Stomach (tissue), 19 donors: ENCODE measurements at places on chromosomes 2 and 18. TPM values are rescaled to one million over a fixed set of nuclear protein-coding genes. Genes with fewer than 3 reads are reported as not detected.

DNA sequence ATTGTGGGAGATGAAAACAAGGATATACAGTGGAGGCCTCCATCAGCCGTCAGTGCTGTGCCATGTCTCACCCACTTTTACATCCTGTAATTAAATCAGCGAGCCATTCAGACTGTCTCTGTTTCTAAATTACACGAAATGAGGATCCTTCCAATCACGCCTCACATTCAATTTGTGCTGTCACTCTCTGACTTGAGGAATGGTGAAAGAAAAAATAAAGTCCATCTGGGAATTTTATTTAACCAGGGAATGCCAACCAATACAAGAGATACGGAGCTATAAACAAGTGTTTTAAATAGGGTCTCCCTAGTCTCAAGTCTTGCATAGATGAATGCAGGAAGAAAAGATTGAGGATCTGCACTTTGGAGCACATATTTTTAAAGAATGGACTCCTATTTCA is 72.8 kb downstream of the CMPK2 start:
- no peak for DNase-seq

DNA sequence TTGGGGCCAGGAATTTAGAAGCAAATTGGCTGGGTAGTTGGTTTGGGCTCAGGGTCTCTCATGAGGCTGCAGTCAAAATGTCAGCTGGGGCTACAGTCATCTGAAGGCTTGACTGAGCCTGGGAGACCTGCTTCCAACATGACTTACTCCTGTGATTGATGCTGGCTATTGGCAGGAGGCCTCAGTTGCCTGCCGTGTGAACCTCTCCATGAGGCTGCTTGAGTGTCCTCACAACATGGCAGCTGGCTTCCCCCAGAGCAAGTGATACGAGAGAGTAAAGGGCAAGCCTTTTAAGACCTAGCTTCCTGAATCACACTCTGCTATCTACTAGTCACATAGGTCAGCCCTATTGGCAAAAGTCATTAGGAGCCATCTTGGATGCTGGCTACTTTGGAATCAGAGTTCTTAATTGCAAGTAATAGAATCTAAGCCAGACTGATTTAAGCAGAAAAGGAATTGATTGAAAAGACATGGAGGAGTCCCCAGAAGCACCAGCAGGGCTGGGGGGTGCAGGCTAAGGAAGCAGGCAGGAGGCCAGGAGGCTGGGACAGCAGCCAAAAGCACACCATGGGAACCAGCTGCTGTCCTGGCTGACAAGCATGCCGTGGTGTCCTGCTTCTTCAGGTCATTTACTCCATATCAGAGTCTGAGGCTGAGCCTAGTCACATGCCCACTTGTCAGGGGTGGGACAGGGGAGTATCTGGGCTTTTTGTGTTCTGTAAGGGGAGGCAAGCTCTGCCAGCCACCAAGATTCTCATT is 7.8 kb upstream of the GIGYF2 start:
- no peak for DNase-seq

DNA sequence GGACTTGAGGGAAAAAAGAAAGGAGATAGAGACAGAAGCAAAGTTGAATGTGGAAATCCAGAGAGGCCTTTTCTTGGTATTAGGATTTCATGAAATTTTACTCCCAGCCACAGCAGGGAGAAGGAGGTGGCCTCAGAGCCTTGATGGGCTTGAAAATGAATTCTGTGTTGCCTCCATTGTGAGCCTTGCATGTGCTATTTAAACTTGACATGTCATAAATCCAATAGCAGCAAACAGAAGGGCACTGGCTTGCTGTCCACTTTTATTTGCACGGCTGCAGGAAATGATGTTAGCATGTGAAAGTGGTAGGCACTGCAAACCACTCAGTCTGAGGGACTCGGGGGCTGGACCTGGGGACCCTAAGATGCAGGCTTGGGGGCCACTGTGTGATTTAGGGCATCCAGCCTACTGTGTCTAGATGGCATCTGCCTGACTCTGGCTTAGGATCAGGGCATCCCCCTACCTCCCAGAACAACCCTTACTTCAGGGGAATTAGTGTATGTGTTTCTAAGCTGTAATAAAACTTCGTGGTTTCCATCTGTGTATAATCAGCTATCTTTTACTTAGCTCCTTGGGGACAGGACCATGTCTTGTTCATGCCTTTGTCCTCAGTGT is 139.1 kb upstream of the SKOR2 start:
- no peak for DNase-seq

The FMNL2 gene
- total RNA-seq, result 25.8 TPM

The MAP3K19 gene
- not detected for total RNA-seq

The FNDC4 gene
- total RNA-seq, result 18.7 TPM

- no peak for DNase-seq
Measured at GRCh38 chr18:58341916-58342315, 287.0 kb downstream of the ALPK2 start.

GRCh38 chr2:155250800-155251199 is 552.3 kb downstream of the KCNJ3 start:
- DNase-seq, result peak; percentile 17

DNA sequence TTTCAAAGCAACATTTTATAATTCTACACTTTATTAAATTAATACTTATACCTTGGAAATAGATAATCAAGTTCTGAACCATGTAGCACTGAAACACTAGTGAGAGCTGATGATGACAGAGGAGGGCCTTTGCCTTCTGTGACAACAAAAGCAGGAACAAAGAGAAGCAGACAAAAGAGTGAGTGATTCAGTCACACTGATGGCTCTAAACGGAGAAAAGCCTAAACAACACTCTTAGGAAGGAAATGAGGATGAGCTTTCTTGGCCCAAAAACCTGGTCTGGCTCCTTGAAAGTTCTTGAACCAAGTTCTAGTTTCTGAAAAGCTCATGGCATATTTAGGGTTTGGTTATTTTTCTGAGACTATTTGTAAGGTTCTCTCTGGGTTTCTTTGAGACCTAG is 271.9 kb downstream of the DPP10 start:
- no peak for DNase-seq

GRCh38 chr2:161373942-161374341 is 42.2 kb upstream of the TBR1 start:
- DNase-seq, result no peak

The C2orf72 gene
- total RNA-seq, result 6.4 TPM

The CD226 gene
- not detected for total RNA-seq

DNA sequence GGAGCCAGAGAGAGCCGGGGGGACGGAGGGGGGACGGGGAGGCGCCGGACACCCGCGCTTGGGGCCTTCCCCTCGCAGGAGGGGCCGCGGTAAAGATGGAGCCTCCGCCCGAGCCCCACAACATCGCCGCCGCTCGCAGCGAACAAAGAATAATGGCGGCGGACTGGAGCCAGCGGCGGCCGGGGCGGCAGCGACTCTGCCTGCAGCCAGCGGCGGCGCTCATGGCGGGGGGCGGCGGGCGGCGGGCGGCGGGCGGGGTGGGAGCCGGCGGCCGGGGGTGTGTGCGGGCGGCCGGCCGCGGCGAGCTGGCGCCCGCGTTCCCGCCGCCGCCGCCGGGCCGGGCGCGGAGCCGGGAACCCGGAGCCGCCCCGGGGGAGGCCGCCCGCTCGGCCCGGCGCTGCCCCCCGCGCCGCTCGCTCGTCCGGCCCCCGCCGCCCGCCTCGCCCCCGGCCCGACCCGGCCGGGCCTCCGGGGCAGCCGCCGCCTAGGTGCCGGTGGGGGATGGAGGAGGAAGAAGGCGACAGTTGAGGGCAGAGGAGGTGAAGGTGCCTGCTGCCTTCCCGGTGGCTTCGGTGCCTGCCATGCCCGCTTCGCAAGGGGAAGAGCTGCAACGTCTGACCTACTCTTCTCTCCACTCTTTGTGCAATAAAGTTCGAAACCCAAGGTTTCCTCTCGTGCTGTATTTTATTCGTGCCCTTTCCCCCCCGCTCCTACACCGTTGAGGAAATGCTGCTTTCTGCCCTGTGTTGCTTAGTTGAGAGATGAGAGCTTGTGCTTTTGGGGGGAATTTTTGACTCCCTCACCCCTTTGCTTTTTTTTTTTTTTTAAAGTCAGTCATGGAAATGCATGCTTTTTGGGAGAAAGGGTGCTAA is 634 bp downstream of the CREB1 start:
- DNase-seq, result peak; percentile 78

The LMAN1 gene
- total RNA-seq, result 44.2 TPM

GRCh38 chr2:100767224-100767653 is 52.7 kb upstream of the NPAS2 start:
- DNase-seq, result peak; percentile 26

- no peak for DNase-seq
Measured at GRCh38 chr2:85222792-85223191, 89.6 kb downstream of the TCF7L1 start.

GRCh38 chr18:73768043-73768442 is 379.6 kb downstream of the FBXO15 start:
- DNase-seq, result no peak
